Stimulated activated CD4-positive, alpha-beta T cell treated with anti-CD3 and anti-CD28 coated beads, Interleukin-2, amount 100 ng/mL, for 24 hours (primary cell): ENCODE measurements at places on chromosomes 16 and 17.
A peak's percentile ranks its signal among the peaks of the same experiment; 100 is the strongest.

DNA sequence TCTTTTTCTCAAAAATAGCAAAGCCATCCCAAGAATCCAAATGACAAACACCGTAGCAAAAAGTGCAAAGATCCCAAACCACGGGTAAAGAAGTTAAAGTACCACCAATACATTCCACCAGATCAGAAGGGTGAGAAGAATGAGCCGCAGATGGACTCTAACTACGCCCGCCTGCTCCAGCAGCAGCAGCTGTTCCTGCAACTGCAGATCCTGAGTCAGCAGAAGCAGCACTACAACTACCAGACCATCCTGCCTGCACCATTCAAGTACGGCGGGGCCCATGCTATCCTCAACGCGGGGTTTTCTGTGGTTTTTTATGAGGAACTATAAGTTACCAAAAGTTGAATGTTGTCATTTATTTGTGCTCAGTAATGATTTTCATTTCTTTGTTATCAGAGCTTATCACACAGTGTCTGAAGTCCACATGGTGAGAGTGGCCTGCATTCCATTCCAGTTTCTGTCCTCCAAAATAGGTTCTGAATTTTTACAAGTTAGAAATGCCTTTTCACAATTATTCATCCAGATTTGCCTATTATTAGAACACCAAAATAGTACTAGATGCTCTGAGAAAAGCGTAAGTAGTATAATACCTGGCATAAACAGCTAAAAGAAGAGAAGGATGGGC is 169.2 kb downstream of the MRTFB start:
- no peak for DNase-seq

DNA sequence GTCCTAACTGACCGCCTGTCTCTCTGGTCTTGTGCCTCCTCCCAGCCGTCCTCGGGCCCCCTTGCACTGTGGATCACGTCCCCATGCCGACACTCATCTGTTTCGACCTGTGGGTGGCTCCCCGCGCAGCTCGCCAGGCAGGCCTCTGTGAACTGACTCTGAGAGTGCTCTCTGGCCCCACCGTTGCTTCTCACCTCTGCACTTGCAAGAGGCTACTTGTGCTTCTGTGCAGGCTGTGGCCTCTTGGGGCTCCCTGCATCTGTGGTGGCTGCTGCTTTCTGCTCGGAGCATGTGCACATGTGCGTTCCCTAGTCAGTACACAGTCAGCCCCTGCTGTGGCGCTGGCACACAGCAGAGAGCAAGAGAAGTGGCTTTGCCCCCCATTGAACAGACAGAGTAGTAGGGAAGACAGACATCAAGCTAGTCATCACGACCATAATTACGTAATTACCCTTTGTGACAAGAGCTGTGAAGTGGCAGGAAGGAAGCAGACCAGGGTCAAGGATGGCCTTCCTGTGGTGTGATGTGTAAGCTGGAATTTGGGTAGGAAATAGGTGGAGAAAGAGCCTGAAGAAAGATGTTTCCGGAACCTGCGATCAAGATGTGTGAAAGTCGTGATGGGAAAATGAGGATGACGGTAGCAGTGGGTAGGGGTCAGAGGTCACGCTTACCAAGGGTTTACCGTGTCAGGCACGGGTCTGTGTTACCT is 256.0 kb upstream of the CACNG5 start:
- no peak for DNase-seq

DNA sequence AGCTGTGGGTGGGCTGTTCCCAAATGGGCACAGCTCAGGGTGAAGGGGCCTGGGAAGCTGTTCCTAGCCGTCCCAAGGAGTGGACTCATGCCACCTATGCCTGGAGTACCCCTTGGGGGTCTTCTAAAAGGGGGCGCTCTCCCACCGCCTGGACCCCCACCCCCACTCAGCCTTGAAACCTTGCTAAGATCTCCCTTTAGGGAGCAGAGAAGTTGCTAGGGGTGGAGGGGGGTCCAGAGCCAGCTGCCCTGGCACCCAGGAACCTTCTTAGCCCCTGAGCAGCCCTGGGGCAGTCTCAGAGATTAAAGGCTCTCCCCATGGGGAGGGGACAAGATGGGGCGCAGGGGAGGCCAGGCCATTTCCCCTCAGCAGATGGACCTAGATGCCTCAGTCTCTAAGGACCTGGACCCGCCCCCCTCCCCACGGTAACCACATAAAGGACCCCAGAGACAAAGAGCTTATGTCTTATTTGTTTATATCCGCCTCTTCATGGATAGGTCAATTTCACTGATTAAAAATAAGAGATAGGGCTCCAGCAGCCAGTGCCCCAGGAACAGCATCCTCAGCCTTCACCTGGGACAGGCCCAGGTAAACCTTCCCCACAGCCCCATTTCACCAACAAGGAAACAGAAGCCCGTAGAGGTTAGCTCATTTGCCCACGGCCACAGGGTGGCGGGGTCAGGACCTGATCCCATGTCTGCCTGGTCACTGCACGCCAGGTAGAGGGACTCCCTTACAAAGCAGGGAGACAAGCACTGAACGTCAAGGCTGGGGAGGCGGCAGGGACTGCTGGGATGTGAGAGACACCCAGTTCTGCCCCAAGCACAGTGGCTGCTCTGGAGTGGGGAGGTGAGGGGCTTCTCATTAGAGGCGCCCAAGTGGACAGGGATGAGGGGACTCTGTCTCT is 3.4 kb downstream of the MTSS2 start:
- DNase-seq, result no peak

GRCh38 chr17:78862073-78863023 is 21.7 kb upstream of the USP36 start:
- DNase-seq, result no peak

- DNase-seq, result peak; percentile 72
Observed at GRCh38 chr17:77375917-77376651, 235.3 kb downstream of the SEC14L1 start.

DNA sequence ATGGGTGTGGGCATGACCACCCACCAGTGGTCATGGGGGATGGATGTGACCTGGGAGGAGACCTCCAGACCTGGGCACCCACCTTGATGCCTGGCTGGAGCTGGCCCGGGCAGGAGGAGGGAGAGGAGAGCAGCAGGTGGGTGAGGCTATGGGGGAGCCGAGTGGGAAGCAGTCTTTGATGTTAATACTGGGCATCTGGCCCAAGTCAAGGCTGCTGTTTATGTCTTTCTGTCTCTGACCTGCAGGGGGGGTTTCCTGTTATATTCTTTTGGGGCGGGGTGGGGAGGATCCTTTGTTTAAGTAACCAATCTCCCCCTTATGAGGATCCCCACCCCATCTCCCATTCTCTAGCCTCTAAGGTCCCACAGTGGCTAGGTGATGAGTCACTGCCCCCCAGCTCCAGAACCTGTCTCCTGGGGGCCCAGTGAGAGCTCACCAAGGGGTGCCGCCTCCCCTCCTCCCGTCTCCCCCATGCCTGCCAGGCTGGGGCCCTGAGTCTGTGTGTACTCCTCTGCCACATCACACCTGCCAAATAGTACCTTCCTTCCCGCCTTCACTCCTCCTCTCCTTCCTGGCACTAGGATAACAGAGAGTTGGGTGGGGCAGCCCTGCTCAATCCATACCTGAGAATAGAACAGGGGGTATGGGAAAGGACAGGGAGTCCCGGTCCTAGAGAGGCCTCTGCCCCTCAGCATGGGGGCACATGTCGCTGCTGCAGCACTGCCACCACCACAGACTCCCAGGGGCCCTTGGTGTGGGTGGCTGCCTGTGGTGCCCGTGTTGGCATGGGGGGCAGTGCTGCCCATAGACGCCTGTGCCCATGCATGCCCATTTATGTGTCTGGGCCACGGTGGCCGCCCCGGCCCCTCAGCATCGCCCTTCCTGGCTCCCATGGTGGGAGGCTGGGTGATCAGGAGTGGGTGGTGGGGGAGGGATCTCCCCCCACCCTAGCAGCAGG is 7.3 kb downstream of the THRA start:
- no peak for DNase-seq
